ENCODE measurements at places on chromosomes 7 and 10. TPM values are rescaled to one million over a fixed set of nuclear protein-coding genes. Genes with fewer than 3 reads are reported as not detected.

GRCh38 chr10:119931871-119932270 is 39.3 kb downstream of the SEC23IP start:
- no peak for DNase-seq

GRCh38 chr10:119316729-119317097 is 109.3 kb downstream of the GRK5 start:
- no peak for DNase-seq

The PTPRN2 gene
- 3.8 TPM for total RNA-seq

GRCh38 chr10:102635377-102635776 is 8.9 kb upstream of the TRIM8 start:
- no peak for DNase-seq

DNA sequence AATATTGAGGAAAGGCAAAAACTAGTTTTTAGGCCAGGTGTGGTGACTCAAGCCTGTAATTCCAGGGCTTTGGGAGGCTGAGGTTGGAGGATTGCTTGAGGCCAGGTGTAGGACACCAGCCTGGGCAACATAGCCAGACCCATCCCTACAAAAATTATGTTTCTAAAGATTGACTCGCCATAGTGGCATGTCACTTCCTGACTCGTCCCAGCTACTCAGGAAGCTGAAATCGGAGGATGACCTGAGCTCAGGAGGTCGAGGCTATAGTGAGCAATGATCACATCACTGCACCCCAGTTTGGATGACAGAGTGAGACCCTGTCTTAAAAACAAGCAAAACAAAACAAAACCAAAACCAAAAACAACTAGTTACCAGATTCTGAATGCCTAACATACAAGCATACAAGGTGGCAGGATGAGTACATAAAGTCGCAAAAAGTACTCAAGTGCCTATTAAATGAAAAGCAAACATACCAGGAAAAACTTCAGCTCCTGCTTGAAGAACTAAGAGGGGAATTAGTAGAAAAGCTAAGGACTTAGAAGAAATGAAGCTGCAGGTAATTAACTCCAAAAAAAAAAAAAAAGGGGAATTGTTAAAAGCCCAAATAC is 14.1 kb downstream of the ZNF398 start:
- no peak for DNase-seq

DNA sequence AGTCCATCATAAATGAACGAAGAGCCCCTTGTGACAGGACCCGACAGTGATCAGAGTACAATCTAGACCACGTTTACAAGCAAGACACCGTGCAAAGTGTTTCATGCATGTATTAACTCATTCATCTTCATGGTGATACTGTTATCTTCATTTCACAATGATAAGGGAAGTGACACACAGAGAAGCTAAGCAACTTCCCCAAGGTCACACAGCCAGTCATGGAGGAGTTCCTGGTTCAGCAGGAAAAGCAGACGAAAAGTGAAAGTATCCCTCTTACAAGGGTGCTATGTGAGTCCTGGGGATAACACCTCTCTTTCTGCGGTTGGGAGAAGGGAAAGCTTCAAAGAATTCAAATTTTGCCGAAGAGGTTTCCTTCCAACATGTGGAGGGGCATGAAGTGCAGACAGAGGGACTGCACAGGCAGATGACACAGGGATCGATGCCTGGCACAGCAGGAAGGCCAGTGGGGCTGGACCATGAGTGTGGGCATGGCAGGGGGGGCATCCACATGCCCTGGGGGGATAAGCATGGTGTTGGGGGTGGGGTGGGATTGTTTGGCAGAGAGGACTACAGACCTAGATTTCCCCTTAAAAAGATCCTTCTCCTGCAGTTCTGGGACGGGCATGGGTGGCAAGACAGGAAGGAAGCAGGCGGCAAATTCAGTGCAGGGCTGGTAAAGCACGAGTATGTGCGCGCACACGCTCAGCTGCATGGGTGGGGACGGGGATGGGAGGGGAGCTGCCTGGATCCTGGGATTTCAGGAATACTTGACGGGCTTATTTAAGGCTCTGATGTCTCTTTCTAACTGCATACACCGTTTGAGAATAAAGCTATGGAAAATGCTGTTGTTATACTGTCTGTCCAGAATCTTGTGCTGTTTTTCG is 33.5 kb upstream of the DDC start:
- no peak for DNase-seq

- peak; percentile 12 for DNase-seq
Observed at GRCh38 chr10:79314761-79315601, 32.3 kb upstream of the PPIF start.

GRCh38 chr7:47386273-47386835 is 195.6 kb downstream of the TNS3 start:
- peak; percentile 60 for DNase-seq

The CFAP70 gene
- total RNA-seq: 1.6 TPM

GRCh38 chr7:107179326-107180164 is 10.7 kb downstream of the HBP1 start:
- no peak for DNase-seq

The PIK3CG gene
- 2.5 TPM for total RNA-seq

DNA sequence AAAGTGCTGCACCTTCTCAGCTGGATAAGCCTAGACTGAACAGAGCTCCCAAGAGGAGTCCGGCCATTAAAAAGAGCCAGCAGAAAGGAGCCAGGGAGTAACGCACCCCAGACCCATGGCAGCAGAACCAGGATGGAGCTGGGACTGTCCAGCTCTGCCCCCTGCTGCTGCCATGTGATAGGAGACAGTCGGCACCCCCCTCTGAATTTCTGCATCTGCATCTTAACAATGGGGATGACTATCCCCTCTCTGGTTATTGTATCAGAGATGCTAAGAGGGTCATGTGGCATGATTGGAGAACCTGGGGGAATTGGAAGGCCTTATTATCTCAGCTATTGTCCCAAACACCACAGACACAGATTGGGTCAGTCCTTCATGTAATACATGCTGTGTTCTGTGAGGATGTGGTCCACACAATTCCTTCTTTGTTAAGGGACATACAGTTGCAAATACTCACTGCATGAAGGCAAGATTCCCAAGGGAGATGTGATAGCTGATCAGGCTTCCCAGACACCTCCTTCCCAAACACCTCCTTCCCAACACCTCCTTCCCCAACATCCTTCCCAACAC is 29.3 kb downstream of the PLEKHS1 start:
- no peak for DNase-seq

The EMX2 gene
- 1.2 TPM for total RNA-seq

- no peak for DNase-seq
Observed at GRCh38 chr10:19479854-19480253, 336.4 kb upstream of the PLXDC2 start.

DNA sequence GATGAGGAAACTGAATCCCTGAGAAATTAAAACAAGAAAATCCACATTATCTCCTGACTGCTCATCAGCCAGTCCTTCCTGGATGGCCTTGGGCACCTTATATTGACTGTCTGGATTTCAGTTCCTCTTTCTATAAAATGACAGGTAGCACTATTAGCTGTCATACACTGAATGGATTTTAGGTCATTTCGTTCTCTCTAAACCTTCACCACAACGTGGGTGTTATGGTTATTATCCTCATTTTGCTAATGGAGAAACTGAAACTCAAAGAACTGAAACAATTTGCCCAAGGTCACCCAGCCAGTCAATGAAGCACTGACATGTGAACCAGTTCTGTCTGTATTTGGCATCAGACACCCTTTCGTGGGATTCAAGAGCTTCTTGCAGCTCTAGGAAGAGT is 193.8 kb downstream of the CYP26A1 start:
- no peak for DNase-seq

- DNase-seq: no peak
Observed at GRCh38 chr7:132590162-132590561, 13.9 kb upstream of the PLXNA4 start.

The SYT15 gene
- total RNA-seq: 4.1 TPM

GRCh38 chr10:121558238-121558637 is 40.0 kb downstream of the FGFR2 start:
- no peak for DNase-seq

The ABCB4 gene
- total RNA-seq: 7.9 TPM

The ANXA8L1 gene
- total RNA-seq: 1.3 TPM

GRCh38 chr10:119893074-119893473 is 544 bp downstream of the SEC23IP start:
- no peak for DNase-seq

The RAPGEF5 gene
- 29.2 TPM for total RNA-seq

GRCh38 chr10:27540672-27541071 is 36.6 kb downstream of the RAB18 start:
- DNase-seq: no peak

DNA sequence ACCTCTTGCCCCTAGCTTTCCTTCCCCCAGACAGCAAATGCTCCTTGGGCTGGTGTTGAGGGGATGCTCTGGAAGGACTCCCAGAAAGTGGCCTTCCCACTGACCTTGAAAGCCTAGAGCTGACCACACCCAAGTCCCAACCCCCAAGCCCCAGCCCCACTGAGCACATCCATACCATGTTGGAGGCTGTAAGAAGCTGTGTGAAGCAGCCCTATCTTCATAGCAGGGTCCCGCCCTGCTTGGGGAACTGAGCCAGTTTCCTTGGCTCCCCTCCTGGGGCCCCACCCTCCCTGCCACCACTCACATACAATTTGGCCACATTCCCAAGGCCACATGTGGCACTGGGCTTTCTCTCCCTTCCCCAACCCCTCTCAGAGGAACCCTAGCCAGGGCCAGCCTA is 72.3 kb upstream of the CACUL1 start:
- DNase-seq: no peak

DNA sequence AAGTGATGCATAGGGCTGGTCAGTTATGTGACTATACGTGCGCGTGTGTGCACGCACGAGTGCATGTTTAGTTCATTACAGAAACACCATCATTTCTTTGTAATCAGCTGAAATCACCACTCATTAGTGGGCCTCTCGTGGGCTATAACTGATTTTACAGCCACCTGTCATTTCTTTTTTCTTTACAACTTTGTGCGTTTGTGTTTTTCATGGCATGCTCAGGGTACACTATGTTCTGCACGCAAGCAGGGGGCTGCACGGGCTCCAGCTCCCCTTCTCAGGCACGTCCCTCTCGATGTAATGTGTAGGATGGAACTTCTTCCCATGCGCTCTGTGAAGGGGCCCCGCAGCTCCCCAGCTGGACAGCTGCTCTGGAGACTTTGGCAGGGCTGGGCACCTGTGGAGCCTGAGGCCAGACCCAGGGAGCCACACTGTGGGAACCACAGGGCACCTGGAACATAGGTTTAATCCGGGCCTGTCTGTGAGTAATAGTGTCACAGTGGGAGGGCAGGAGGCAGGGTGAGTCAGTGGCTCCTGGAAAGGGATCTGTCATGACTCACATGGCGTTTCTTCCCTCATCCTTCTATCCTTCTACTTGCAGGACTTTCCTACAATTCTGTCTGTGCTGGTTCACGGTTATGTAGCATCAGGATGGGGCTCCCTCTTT is 4.9 kb downstream of the GCK start:
- DNase-seq: no peak

DNA sequence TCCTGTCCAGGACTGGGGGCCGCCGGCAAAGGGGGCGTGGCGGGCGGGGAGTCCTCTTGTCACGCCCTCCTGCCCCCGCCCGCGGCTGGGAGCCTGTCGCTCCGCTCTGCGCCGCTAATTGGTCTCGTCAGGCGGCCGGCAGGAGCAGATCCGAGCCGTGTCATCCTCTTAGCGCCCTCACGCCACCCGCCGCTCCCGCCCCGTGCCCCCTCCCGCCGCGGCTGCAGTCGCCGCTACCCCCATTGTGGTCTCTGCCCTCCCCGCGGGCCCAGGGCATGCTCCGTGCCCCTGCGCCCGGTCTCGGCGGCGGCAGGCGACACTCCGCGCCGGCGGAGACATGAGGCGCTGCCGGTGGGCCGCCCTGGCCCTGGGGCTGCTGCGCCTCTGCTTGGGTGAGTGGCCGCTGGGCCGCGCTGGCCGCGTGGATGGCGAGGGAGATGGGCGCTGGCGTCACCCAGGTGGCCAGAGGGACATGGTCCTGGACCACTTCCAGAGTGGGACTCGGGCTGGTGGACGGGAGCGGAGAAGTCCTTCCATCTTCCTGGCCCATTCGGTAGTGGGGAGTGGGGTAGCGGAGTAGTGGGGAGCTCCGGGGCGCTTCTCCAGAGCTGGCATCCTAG is at the start of gene CDHR1:
Gene CDHR1, plus strand, starts transcription at position 114 of the 620 bp plus-strand sequence. Its CDS starts 224 bp downstream, at position 338.
- DNase-seq: peak; percentile 72

GRCh38 chr10:84177541-84178141 is 4.0 kb downstream of the GPR15LG start:
- DNase-seq: peak; percentile 38

- DNase-seq: no peak
Observed at GRCh38 chr10:74255214-74255613, 104.2 kb downstream of the ADK start.

The AKR1C4 gene
- total RNA-seq: not detected

The ACBD7 gene
- not detected for total RNA-seq

The HYAL4 gene
- not detected for total RNA-seq

DNA sequence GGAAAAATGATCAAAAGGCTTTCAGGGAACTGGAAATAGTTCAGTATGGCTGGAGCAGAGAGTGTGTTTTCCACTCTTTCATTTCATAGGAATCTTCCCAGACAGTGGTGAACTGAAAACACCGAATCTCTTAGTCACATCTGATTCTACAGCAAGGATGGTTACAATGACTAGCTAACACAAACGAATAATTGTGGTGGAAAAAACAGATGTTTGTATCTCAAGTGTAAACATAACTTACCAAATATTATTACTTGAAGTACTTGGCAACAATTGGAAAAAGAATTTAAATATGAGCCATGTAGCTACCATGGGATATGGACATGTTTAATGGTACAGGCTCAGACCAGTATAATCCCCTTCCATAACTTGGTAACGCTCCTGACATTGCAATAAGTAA is 21.1 kb upstream of the BPGM start:
- no peak for DNase-seq

- DNase-seq: no peak
Observed at GRCh38 chr7:34165927-34166550, 260.7 kb downstream of the BMPER start.

GRCh38 chr10:132882069-132882951 is 60.1 kb downstream of the CFAP46 start:
- no peak for DNase-seq

The RET gene
- total RNA-seq: 0.47 TPM

The DIP2C gene
- 31.5 TPM for total RNA-seq

- DNase-seq: no peak
Observed at GRCh38 chr10:124878457-124878739, 63.5 kb upstream of the ZRANB1 start.

The ATP6V0A4 gene
- not detected for total RNA-seq

DNA sequence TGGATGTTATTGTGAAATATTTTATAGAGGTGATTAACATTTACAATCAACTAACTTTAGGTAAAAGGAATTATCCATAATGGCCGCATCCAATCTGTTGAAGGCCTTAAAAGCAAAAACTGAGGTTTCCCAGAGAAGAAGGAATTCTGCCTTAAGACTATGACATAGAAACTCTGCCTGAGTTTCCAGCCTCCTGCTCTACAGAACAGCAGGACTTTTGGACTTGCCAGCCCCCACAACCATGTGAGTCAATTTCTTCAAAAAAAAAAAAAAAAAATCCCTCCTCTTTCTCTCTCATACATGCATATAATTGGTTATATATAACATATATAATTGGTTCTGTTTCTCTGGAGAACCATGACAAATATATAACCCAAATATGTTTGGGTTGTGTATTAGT is 15.4 kb downstream of the SLC25A28 start:
- DNase-seq: no peak

Measured in right cardiac atrium (tissue), 5 donors.